ENCODE measurements at places on chromosomes 2 and 18.

DNA sequence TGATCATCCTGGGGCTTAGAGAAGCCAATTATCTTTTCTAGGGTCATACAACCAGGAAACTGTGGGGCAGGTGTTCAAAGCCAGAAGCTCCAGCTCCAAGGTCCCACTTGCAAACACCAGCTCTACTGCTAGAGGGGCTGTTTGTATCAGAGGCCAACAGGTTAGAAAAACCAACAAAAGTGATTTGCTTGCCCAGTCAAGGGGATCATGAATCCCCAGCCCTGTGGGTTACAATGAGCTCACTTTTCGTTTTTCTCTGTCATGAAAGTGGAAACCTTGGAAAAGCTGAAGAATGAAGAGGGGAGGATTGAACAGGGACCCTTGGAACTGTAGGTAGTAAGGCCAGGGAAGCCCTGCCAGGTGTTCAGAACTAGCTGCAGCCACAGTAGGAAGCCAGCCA lies 119.2 kb downstream of the SPP2 start:
- DNase-seq, result no peak

GRCh38 chr2:6423944-6424343 lies 441.8 kb downstream of the CMPK2 start:
- DNase-seq, result no peak

GRCh38 chr2:220847589-220847988 lies 724.5 kb downstream of the EPHA4 start:
- DNase-seq, result no peak

DNA sequence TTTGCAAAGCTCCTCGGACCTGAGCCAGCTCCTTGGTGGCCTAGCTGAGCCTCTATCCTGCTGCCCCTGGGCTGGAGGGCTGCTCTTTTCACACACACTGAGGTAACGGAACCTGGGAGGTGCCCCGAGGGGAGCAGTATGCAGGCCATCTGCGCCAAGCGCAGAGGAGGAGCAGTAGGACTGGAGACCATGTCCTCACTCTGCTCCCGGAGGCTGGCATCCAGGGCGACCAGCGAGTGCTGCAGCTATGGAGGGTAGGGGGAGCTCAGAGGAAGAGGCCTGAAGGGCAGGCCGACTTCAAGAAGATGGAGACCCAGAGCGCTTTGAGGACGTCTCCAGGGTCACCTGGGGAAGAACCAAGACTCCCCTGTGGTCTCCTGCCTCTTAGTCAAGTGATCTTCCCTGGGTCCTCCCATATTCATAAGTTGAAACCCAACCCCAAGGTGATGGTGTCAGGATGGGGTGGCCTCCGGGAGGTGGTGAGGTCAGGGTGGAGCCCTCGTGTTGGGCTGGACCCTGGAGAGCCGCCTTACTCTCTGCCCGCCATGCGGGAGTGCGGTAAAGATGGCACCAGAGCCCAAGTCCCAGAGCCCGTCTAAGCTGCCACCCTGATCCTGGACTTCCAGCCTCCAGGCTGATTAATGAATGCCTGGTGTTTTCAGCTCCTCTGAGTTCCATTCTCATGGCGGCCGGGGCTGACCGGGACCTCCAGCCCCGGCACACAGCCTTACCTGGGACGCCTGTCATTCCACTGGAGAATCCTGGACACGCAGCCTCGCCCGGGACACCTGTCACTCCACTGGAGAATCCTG lies 160.7 kb downstream of the NDUFA10 start:
- DNase-seq, result no peak

DNA sequence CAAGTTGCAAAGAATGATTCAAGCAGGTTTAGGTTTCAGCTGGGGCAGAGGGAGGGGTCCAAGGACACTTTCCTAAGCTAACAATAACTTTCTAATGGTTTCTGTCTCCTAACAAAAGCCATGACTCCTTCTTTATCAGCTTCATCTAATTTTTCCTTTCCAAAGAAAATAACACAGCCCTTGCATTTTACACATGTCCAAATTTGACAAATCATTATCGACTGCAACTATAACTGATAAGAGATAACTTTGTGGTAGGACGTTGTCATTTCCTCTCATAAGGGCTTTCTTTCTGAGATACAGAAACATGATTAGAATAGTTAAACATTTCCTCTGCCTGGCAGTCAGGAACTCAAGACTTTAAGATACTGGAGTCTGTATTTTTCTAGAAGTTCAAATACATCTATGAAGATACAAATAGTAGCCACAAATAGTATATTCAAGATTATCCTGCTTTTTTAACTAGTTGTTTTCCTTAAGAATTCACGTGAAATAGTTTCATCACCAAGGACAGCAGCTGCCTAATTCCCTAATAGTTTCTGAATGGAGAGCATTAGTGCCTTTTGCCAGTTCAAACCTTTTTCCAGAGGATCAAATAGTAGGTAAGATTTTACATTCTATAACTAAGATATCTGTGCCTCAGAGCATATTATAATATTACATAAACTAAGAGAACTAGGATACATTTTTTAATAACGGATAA lies 263.2 kb downstream of the EXOC6B start:
- DNase-seq, result no peak

DNA sequence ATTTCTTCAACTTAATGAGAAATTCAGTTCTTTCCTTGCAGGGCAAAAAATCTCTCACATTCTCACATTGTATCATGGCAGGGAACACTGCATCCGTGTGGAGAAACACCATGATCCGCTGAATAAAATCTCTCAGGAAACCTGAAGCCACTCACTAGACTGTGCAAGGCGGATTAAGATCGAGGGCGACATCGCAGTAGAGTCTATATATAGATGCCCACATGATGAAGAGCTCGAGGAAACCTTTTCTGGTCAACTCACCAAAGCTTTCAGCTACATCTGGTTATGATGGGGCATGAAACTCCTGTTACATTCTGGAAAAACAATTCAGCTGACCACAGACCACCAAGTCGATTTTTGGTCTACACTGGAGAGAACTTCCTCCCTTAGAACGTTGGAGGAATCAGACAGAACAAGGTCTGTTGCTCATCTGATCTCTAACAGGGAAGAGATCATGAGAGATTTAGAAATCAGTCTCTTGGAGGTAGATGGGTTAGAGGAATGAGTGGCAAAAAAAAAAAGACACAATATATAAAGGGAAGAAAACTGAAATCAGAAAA lies 162.9 kb upstream of the ZNF516 start:
- no peak for DNase-seq

- DNase-seq, result no peak
Measured at GRCh38 chr2:213806125-213806726, 522.0 kb downstream of the SPAG16 start.

GRCh38 chr2:143398781-143399180 lies 269.6 kb downstream of the ARHGAP15 start:
- no peak for DNase-seq

DNA sequence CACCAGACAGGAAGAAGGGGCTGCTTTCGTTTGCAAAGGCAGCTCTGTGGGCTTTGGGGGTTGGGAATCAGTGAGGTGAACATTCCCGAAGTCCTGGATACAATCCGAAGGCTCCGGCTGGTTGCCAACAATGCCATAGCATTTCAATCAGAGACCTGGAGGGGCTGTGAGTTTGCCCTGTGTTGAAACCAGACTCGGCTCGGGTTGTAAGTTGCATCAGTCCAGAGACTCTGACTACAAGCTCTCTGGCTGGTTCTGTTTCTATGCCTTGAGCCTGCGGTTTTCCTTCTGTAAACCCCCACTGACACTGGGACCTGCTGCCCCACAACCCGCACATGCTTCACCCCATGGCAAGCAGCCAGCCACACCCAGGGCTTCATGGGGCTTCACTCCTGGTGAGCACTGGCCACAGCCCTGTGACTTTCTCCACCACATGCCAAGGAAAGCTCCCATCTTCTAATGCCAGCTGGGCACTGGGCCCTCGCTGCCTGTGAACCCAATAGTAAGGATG lies 85.7 kb upstream of the ODC1 start:
- no peak for DNase-seq

DNA sequence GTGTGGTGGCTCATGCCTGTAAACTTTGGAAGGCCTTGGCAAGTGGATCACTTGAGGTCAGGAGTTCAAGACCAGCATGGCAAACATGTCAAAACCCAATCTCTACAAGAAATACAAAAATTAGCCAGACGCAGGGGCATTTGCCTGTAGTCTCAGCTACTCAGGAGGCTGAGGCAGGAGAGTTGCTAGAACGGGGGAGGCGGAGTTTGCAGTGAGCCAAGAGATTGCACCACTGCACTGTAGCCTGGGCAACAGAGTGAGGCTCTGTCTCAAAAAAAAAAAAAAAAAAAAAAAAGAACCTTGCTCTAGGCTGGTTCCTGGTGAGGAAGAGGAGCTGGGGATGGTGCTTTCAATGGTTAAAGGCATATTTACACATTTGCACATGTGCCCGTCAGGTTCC lies 129.4 kb downstream of the LYPD6B start:
- DNase-seq, result no peak

GRCh38 chr18:6487968-6488367 lies 73.3 kb upstream of the L3MBTL4 start:
- DNase-seq, result no peak

- DNase-seq, result no peak
Measured at GRCh38 chr2:212974692-212975091, 176.7 kb downstream of the IKZF2 start.

GRCh38 chr2:101330253-101330933 lies 21.9 kb upstream of the RNF149 start:
- peak; percentile 83 for DNase-seq

GRCh38 chr18:25454730-25455129 lies 102.8 kb upstream of the ZNF521 start:
- DNase-seq, result no peak

GRCh38 chr18:56647951-56648893 lies 2.9 kb upstream of the WDR7 start:
- DNase-seq, result no peak

DNA sequence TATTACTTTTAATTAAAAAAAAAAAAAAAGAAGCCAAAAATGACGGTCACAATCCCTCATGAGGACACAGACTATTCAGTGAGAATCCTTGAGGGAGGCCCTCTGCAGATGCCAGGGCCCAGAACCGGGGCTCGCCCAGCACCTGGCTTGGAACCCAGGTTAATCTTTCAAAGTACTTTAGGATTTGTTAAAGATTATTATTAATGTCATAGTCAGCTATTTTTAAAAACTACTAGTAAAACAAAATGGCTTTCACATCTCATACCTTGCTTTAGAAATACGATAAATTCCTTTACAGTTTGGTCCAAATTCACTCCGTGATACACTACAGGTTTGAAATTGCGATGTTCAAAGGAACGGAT lies 27.1 kb downstream of the C2orf76 start:
- DNase-seq, result no peak

DNA sequence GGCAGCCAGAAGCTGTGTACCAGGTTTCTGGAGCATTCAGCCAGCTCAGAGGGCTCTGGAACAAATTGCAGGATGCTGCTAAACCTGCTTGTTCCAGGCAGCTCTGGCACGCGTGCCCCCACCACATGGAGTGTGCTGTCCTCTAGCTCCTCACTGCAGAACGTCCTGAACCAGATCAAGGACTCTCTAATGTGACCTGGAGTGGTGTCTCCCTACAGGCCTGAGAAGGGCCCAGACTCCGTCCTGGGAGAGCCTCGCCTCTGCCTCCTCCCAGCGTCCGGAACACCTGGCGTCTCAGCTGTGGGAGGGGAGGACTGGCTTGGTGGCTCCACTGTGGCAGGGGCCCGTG lies 115.6 kb upstream of the GPC1 start:
- no peak for DNase-seq

DNA sequence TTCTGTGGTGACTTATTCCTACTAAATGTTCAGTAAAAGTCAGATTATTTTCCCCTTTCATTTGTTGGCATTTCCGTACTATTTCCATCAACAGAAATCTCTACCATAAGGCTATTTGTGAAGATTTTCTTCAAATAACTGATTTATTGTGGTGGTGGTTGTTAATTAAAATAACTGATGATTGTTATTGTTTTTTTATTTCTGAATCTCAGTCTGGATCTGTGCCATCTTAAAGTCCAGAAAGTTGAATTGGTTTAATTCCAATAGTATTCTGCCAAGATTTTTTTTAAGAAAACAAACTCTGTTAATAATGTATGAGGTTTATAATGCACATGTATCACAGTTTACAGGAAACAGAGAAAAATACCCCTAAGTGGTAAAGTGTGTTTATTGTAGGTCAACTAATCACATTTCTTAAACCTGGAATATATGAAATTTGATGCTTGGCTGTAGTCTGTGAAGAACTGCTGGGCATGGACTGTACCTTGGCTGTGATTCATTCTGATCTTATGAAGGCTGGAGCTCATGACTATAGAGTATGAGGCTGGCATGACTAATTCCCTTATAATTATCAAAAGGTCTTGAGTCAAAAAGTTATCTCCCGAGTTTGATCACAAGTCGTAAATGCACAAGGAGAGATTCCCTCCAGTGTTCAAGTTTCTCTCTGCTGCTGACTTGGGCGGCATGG lies 134.2 kb upstream of the RND3 start:
- DNase-seq, result no peak

GRCh38 chr2:60531701-60532133 lies 21.7 kb downstream of the BCL11A start:
- DNase-seq, result peak; percentile 72

DNA sequence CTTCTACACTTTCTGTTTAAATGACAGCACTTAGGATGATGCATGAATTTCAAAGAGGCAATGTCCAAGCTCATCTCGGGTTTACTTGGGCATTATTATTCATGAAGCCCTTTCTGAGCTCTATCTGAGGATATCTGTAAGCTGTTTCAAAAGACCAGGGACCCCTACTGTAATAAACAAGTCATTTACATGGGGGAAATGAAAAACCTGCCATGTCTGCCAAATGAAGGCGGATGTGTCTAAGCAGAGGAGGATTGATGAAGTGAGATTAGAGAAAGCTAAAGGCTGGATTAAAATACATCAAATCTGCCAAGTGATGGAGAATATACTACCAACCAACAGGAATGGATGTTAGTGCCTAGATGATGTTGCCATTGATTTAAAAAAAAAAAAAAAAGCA lies 64.5 kb downstream of the SUCLG1 start:
- DNase-seq, result no peak

- DNase-seq, result no peak
Measured at GRCh38 chr18:30684825-30685481, 357.6 kb downstream of the DSC3 start.

DNA sequence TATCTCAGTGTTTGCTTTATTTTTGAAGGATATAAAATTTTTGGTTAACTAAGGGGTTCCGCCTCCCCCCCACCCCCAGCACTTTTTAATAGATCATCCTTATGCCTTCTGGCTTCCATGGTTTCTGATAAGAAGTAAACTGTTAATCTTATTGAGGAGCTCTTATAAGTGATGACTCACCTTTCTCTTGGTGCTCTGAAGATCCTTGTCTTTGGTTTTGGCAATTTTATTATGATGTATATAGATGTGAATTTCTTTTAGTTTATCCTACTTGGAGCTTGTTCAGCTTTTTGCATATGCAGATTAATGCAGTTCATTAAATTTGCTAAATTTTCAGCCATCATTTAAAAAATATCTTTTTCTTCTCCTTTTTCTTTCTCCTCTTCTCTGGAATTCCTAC lies 91.7 kb upstream of the CTAGE1 start:
- DNase-seq, result no peak

All from colonic mucosa (tissue), 4 donors.